ENCODE measurements at places on chromosomes 11 and 22. TPM values are rescaled to one million over a fixed set of nuclear protein-coding genes. Genes with fewer than 3 reads are reported as not detected.

The TSGA10IP gene
- not detected for total RNA-seq

The PANX2 gene
- not detected for total RNA-seq

The DDX6 gene
- 84.6 TPM for total RNA-seq

The RFPL3 gene
- not detected for total RNA-seq

The SUSD2 gene
- total RNA-seq: not detected

The ABCG4 gene
- total RNA-seq: not detected

The PTGDR2 gene
- total RNA-seq: not detected

The PLAAT3 gene
- 1.8 TPM for total RNA-seq

The UPK3A gene
- not detected for total RNA-seq

The OR52I2 gene
- not detected for total RNA-seq

The INS gene
- total RNA-seq: not detected

The KCNE3 gene
- total RNA-seq: 0.11 TPM

The RAC2 gene
- total RNA-seq: 35.1 TPM

The SCN4B gene
- not detected for total RNA-seq

The OTOG gene
- not detected for total RNA-seq

The HYLS1 gene
- 6.2 TPM for total RNA-seq

DNA sequence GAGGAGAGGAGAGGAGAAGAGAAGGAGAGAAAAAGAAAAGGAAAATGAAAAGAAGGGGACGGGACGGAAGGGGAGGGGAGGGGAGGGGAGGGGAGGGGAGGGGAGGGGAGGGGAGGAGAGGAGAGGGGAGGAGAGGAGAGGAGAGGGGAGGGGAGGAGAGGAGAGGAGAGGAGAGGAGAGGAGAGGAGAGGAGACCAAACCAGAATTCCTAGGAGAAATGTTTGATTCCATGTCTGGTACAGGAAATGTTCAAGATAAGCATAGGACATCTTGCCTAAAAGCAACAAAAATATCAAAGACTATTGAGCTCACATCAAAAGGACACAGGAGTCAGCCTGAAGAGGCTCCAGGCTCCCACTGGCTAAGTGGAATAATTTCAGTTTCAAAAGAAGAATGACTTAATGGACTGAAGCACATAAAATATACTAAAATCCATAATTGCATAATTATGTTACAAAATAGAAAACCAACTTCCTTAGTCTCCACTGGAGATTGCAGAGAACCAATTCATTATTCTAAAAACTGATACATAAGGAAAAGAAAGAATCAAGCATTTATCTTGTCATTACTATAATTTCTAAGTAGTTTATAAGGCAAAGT is 101.1 kb upstream of the APOA1 start:
- no peak for DNase-seq

DNA sequence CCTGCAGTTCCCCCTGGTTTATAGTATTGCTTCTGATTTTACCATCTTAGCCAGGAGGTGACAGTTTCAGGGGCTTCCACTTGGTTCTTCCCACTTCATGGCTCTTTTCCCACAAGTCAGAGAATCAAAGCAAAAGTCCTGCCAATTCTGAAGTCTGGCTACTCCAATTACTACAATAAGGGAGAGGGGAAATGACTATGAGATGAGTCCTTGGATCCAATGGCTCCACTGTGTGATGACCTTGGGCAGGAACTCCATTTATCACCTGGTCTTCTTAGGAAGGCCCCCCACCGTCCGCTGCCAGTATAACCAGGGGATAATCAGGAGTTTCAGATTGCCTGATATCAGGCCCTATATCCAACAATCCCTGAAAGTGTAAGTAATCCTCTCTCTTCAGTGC is 31.6 kb upstream of the CCND1 start:
- no peak for DNase-seq

GRCh38 chr11:44309478-44310205 is at the start of gene ALX4:
Gene ALX4 (minus strand): TSS chr11:44310139. CDS start chr11:44310062, 77 bp downstream.
- DNase-seq: peak; percentile 43

- peak; percentile 83 for DNase-seq
Measured at GRCh38 chr22:28799606-28800307, 612 bp downstream of the XBP1 start.

DNA sequence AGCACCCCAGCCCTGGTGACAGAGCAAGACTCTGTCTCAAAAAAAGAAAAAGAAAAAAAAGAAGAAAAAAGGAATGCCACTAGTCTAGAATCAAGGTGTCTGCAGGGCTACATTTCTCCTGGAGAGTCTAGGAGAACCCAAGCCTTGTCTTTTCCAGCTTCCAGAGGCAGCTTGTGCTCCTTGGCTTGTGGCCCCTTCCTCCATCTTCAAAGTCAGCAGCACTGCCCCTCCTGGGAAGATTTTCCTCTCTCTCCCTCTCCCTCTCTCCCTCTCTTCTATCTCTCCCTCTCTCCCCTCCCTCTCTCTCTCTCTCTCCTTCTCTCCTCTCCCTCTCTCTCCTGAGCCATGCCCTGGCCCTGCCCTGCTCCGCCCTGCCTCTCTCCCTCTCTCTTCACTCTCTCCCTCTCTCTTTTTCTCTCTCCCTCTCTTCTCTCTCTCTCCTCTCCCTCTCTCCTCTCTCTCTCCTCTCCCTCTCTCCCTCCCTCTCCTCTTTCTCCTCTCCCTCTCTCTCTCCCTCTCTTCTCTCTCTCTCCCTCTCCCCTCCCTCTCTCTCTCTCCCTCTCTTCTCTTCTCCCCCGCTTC is 97.7 kb upstream of the FGF3 start:
- DNase-seq: peak; percentile 22

- DNase-seq: no peak
Measured at GRCh38 chr22:44847892-44848291, 95.5 kb downstream of the ARHGAP8 start.

GRCh38 chr11:100849901-100850235 is 162.8 kb downstream of the ARHGAP42 start:
- DNase-seq: peak; percentile 13

DNA sequence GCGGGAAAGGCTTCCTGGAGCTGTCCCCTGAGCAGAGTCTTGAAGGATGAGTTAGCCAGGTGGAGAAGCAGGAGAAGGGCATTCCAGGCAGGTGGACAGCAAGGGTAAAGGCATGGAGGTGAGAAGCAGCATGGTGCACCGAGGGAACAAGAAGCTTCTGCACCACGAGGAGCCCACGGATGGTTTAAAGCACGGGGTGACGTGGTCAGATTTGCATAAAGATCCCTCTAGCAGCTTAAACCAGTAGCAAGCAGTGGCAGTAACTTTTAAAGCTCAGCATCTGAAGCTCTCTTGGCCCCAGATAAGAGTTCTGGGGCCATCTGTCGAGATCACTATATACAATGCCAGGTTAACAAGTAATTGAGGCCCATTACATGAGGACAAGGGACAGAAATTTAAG is 36.8 kb downstream of the SERPINH1 start:
- DNase-seq: no peak

- peak; percentile 71 for DNase-seq
Measured at GRCh38 chr11:35419184-35419829, at the start of gene SLC1A2. Gene SLC1A2 (minus strand): TSS chr11:35419558. CDS start chr11:35418966, 592 bp downstream.

DNA sequence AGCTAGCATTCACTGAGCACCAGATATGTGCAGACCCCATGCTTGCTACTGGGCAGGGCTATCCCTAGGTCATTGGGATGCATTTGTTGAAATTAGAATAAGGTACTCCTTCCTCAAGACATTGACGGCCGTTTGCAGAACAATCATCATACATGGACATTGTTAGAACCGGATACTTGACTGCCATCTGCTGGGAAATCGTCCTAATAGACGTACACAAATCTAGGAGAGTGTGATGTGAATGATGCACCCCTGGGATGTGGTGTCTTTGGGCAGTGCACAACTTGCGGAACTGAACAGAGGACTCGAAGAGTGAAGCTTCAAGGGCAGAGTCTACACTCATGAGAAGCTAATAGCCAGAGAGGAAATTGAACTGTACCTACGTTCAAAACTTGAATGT is 35.9 kb downstream of the MYO18B start:
- peak; percentile 67 for DNase-seq

DNA sequence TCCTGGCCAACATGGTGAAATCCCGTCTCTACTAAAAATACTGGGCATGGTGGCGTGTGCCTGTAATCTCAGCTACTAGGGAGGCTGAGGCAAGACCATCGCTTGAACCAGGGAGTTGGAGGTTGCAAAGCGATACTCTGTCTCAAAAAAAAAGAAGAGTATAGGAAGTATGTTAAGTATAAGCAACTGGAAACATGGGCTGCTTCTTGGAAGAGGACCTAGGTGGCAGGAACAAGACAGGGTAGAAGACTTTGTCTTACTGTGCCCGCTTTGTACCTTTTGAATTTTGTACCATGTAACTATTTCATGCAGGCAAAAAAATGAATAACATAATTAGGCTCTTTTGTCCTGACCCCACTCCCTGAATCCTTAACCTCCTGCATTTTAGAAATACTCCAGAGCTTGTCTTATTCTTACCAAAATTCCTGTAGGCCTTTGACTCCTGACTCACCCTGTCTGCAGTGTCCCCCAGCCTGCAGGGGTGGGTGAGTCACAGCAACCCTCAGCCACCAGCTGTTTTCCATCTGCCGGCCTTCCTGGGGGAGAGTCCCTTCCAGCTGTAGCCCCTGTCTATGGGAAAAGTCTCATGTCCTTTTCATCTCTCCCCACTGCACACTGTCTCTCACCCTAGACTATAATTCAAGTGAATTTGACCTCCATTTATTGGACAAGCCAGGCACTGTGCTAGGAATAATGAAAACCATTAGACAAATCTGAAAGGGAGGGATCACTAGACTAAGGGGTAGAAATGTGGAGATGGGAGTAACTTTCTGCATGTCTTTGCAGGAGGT is 41.8 kb downstream of the TXN2 start:
- peak; percentile 95 for DNase-seq

DNA sequence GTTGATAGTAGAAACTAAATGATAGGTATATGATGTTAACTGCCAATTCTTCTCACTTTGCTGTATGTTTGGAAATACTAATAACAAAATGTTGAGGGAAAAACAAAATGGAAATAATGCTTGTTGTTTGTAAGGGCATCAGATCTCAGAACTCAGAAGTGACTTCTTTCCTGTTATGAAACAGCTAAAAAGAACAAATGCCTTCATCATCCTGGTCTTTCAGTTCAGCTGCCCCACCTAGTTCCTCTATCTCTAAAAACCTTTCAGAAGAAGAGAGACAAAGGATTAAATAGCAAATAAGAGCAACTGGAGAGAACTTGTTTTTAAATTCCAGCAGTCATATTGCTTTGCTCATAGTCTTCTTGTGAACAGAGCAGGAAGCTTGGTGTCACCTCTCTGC is 345.3 kb upstream of the NCAM1 start:
- no peak for DNase-seq

GRCh38 chr11:57588046-57588710 is 9.3 kb upstream of the SERPING1 start:
- no peak for DNase-seq

GRCh38 chr11:83023410-83023809 is 48.3 kb downstream of the RAB30 start:
- DNase-seq: no peak

GRCh38 chr11:107646783-107647182 is 55.8 kb downstream of the ELMOD1 start:
- DNase-seq: no peak

GRCh38 chr11:40338739-40339138 is 1120.7 kb downstream of the LRRC4C start:
- peak; percentile 38 for DNase-seq

DNA sequence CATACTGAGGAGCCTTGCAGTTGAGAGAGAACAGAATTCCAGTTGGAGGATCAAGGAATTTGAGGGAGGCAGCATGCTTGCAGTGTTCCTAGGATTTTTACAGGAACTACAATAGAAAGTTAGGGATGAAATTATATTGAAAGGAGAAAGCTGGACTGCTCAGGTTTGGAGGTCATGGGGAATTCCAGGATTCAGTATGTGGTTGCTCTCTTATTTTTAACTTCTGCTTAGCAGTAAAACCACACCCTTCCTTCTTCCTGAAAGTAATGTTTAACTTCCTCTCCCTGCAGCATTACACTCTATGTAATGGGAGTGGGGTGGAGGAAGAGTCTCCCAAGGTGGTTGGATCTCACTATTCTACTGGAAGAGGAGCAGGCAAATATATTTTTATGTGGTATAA is 31.3 kb downstream of the CTNND1 start:
- DNase-seq: no peak

DNA sequence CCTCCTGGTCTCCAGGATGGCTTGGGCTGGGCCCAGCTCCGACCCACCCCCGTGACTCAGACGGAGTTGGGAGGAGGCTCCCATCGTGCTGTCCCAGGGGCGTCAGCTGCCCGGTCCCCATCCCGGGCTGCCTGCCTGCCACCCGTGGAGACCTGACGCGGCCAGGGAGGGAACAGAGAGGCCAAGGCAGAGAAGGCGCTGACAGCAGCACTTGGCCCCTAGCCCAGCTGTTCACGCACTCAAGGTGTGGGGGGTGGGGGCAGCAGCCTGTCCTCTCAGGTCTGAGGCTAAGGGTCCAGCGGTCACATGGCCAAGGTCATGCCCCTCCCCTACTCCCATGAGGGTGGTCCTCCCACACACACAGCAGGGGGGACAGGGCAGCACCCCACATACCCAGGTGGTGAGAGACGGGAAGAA is 48.6 kb downstream of the ELFN2 start:
- peak; percentile 48 for DNase-seq

- DNase-seq: no peak
Measured at GRCh38 chr11:93766504-93766903, 17.6 kb upstream of the MED17 start.

DNA sequence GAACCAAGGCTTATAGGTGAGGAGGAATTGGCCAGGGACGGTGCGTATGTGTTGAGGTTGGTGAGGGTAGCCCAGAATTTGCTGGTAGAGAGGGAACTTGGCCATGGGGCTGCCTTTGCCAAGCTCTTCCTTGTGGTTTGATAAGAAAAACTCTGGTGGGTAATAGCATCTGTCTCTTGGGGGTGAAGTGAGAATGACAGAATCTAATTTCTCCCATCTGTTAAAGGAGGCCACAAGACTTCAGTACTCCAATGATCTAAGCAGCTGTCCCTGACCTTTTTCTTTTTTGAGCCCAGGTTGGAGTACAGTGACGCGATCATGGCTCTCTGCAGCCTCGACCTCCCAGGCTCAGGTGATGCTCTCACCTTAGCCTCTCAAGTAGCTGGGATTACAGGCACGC is 36.0 kb upstream of the PICK1 start:
- DNase-seq: no peak

GRCh38 chr11:85694385-85694980 is 8.5 kb upstream of the CCDC89 start:
- DNase-seq: peak; percentile 73

DNA sequence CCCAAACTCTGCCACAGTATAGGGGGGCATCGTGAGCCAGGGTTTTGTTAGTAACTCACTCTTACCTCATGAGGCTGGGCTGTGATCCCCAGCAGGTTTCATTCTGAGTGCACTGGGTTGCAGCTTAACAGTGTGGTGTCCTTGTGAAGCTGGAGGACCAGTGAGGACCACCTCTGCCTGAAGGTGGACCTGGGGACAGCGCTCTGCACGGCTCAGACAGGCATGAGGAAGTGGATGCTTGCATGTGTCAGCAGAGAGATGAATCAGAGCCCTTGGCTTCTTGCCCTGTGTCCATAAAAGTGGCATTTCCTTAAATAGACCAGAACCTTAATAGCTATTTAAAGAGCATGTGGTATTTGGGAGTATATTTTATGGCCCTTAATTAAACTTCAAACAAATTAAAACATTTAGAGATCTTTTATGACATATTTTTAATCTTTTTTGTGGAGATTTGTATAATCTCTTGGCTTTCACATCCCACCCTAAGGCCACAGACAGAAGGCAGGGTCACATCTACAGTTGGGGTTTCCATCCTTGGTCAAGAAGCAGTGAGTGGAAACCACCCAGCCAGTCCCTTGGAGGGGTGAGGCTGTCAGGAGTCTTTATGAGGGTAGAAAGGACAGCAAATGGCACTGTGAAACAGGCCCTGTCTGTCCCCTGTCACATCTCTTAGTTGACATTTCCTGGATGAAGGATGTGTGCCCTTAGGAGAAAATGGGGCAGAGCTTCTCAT is 24.8 kb upstream of the ADORA2A start:
- peak; percentile 92 for DNase-seq

GRCh38 chr11:90795746-90796145 is 572.9 kb upstream of the CHORDC1 start:
- no peak for DNase-seq
